Occipital lobe (tissue), 3 donors: ENCODE measurements at places on chromosomes 6 and 20. TPM values are rescaled to one million over a fixed set of nuclear protein-coding genes. Genes with fewer than 3 reads are reported as not detected.

GRCh38 chr6:142799639-142800038, 145.3 kb downstream of the HIVEP2 start:
- DNase-seq, result no peak

DNA sequence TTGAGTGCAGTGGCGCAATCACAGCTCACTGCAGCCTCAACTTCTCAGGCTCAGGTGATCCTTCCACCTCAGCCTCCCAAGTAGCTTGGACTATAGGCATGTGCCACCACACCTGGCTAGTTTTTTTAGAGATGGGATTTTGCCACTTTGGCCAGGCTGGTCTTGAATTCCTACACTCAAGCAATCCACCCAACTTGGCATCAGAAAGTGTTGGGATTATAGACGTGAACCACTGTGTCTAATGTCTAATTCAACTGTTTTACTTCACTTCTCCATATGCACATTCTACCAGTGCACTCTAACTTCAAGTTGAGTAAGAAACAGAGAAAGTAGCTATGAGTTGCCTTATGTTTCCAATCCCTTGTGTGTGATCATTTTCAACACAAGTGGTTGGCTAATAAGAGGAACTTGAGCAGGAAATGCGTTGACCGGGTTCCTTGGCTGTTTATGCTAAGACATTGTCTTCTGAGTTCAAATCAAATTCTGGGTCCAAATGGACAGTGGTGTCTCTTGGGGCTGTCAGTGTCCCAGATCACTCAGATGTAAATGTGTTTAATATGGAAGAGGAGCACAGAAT, 23.9 kb downstream of the ZNF337 start:
- DNase-seq, result no peak

- DNase-seq, result no peak
Observed at GRCh38 chr20:34564833-34565232, 6.3 kb downstream of the MAP1LC3A start.

CLPSL1 gene
- total RNA-seq, result not detected

DNA sequence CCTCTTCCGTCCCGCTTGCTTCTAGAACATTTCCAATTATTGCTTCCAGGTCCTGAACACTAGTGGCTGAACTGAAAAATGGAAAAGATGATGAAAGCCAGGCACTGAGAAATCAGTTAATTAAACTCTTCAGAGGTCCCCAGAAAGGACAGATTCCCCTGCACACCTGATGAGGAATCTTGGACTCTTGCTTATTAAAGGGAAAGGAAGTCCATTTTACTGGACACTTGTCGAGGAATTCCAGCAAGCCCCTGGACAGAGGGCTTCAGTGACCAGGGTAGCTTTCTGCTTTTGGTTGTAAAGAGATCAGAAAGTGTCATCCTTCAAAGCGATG, 47.8 kb upstream of the CDYL start:
- no peak for DNase-seq

DNA sequence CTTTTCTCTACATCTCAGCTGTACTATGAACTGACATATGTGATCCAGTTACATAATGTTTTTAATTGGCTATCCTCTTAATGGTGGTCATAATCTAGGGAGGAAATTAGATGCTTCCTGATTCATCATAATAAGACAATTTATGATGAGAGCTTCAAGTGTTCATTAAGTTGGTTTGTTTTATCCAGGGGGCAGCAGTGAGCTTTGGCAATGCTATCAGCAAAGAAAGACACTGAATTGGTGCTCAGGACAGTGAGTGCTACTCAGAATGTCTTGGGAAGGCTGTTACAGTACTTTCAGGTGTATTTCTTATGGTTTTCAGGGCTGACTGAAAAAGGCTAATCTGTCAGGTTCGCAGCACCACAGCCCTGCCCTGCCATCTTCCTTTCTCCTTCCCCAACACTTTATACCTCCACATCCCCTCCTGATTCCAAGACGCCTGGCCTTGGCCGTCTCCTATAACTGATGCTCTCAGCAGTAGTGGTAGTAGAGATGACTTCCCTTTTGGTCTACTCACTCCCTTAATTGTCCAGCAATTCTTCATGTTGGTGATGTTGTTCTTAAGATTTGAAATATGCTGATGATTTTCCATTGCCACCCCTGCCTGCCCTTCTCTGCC, 67.0 kb upstream of the TNFAIP3 start:
- DNase-seq, result no peak
